ENCODE measurements at places on chromosomes 5 and 9. TPM values are rescaled to one million over a fixed set of nuclear protein-coding genes. Genes with fewer than 3 reads are reported as not detected.

Gene PDE6A
- total RNA-seq: not detected

Gene SYNPO
- total RNA-seq: not detected

Gene ZNF782
- total RNA-seq: 14.2 TPM

Gene ARL14EPL
- not detected for total RNA-seq

GRCh38 chr5:11324521-11325289, 563.7 kb upstream of the DAP start:
- no peak for DNase-seq

GRCh38 chr5:7850395-7851239, at the start of gene CFAP90:
CFAP90 (minus strand) TSS chr5:7851133; CDS start chr5:7851021, 112 bp downstream.
- DNase-seq: no peak

DNA sequence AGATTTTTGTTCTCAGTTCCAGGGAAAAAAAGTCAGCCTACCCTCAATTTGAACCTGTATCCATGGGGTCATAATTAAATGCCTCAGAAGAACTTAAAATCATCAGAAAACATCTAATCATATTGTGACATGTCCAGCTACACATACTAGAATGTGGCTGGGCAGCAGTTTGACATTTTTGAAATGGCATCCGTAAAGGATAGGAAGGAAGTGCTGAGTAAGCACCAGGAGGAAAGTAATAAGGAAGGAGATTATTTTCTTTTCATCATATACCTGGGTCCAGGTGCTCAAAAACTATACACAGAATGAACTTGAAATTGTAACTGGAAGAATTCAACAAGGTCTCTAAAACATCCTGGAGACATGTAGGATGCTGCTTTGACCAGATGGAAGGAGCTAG, 116.9 kb upstream of the RAI14 start:
- no peak for DNase-seq

DNA sequence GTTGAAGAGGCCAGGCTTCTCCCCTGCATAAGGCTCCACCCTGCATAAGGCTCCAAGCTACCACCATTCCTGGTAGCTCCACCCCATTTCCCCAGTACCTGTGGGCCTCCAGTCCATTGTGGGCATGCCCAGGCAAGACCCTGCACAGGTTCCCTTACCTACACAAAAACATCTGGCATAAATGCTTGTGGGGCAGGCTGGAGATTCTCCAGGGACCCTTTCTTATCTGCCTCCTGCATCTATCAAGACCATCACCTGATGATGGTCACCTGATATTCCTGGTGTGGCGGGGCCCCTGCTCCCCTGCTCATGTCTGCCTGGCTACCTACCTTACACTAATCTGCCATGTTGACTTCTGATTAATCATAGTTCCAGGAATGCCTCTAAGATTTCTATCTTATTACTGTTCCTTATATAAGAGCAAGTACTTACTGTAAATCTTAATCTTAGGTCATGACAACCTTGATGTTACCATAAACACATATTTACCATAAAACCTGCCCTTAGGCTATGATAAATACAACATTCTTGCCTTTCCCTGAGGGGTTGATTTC, 41.0 kb downstream of the FGD3 start:
- no peak for DNase-seq

DNA sequence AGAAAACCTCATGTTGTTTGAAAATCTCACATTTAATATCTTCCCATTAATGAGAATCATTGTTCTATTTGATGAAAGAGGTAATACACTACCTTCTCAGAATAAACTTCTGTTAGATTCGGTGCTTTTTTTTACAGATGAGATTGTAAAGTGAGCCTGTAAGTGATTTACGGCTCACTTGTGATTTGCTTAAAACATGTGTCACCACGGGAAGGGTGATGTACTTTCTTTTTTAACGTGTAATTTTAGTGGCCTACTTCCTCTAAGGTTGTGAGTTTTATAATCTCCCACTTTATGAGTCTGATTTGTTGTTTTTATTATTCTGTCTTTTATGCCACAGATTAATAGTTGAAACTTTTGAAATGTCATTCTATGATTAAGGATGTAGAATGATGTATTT, 15.9 kb downstream of the ANXA1 start:
- no peak for DNase-seq

DNA sequence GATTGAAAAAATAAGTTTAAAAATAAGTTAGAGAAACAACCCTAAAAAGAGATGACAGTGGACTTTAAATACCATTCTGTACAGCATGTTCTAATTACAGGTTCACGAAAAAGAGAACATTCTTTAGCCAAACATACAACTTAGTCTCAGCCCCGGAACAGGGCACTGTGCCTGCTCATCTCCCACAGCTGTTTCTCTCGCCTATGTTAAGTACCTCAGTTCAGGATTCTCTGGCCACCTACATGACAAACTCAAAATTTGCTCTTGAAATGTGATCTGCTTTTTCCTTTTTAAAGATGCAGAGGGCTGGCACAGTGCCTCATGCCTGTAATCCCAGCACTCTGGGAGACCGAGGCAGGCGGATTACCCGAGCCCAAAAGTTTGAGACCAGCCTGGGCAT, 52.3 kb downstream of the MYO10 start:
- DNase-seq: no peak

GRCh38 chr5:69131304-69131703, 35.6 kb upstream of the CCNB1 start:
- no peak for DNase-seq

Data from CD4-positive, alpha-beta memory T cell (primary cell).